ENCODE measurements at places on chromosomes 6 and 20.

- no peak for DNase-seq
Measured at GRCh38 chr20:53738039-53738944, 144.7 kb upstream of the ZNF217 start.

- no peak for DNase-seq
Measured at GRCh38 chr20:19850198-19850533, 92.1 kb downstream of the RIN2 start.

GRCh38 chr20:37922016-37922415 is 19.1 kb downstream of the VSTM2L start:
- no peak for DNase-seq

GRCh38 chr20:34045930-34046725 is 52.4 kb downstream of the RALY start:
- DNase-seq: no peak

- DNase-seq: no peak
Measured at GRCh38 chr6:79993012-79993910, 11.2 kb upstream of the TTK start.

DNA sequence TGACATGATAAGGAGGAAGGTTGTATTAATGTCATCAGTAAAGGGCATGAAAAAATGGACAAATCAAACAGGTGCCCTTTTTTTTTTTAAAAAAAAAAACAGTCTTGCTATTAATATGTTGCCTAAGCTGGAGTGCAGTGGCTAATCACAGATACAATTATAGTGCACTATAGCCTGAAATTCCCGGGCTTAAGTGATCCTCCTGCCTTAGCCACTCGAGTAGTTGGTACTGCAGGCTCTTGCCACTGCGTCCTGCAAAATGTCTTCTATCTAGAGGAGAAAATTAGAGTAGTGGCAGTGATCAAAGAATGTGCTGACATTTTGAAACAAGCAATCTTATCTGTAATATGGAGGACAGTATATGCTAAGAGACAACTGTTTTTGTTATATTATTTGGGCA is 127.7 kb downstream of the ASCC3 start:
- DNase-seq: no peak

GRCh38 chr6:155980014-155980767 is 524.6 kb upstream of the NOX3 start:
- DNase-seq: no peak

GRCh38 chr6:166512567-166512966 is 73.9 kb downstream of the RAMACL start:
- DNase-seq: no peak

DNA sequence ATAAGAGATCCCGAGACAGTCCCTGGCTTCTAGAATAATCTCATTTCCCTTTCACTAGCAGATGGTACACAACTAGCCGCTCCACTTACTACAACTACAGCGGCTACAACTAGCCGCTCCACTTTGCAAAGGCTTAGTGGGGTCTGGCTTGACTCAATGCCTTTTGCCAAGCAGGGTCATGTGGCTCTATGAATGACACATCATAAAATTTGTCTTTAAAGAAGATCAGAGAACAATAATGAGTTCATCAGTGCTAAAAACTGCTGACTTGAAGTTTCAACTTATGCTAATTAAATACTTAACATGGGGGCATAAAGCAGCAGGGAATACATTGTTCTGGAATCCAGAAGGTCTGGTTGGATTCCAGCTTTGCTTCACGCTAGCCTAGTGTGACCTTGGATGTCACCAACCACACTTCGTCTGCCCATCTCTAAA is 2.0 kb upstream of the MICAL1 start:
- no peak for DNase-seq

- DNase-seq: no peak
Measured at GRCh38 chr20:48944663-48945297, 23.3 kb downstream of the ARFGEF2 start.

GRCh38 chr6:101399616-101400162 is 6.2 kb downstream of the GRIK2 start:
- no peak for DNase-seq
